Stimulated activated memory B cell treated with anti-CD40 and anti-IgM and Interleukin-4, amounts not matched to agents 10 μg/mL and 1 μg/mL and 100 μg/mL, for 72 hours (primary cell): ENCODE measurements at places on chromosomes 11 and 22.

DNA sequence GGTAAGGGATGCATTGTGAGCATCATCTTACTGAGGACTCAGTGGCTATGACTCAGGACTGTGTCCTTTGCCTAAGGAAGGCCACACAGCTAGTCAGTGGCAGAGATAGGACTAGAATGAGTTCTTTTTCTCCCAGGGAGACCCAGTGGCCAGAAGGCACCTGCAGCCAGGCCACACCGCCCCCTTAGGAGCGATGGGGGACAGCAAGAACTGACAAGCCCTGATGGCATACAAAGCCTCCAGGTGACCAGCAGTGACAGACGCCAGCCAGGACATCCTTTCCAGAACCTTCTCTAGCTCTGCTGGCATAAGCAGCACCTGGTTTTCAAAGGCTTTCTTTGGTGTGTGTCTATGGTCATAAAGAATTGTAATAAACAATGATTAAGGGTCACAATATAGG lies 240.1 kb downstream of the ST3GAL4 start:
- no peak for ATAC-seq

- no peak for ATAC-seq
Observed at GRCh38 chr11:119195680-119196079, 10.4 kb downstream of the NHERF4 start.

GRCh38 chr22:29224121-29224858 lies 18.6 kb downstream of the EMID1 start:
- ATAC-seq, result no peak

DNA sequence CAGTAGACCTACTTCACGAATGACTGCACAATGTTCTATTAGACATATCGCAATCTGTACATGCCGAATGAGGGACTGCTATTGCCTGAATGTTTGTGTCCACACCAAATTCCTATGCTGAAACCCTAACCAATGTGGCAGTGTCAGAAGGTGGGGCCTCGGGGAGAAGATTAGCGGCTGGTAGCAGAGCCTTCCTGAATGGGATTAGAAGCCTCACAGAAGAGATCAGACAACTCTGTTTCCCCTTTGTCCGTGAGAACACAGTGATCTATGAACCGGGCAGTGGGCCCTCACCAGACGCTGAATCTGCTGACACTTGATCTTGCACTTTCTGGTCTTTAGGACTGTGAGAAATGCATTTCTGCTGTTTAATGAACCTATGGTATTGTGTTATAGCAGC lies 33.1 kb downstream of the LRFN4 start:
- no peak for ATAC-seq

GRCh38 chr11:10302744-10303557 lies 1.9 kb upstream of the ADM start:
- ATAC-seq, result peak; percentile 37

DNA sequence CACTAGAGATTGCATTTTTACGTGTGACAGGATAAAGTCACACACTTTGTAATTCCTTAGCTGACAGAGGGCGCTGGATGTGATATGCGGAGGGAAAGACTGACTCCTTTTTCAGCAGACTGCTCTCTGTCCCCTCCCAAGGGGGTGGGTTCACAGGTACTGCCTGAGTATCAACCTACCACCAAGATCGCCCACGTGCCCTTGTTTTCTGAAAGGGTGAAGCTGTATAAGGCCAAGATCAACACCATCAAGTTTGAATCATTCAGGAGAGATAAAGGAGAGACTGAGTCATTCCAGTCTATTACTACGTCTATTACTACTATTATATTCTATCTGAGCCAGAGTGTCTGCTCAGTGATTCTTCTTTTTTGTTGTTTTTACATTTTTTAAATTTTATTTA lies 30.7 kb downstream of the BUD13 start:
- no peak for ATAC-seq

DNA sequence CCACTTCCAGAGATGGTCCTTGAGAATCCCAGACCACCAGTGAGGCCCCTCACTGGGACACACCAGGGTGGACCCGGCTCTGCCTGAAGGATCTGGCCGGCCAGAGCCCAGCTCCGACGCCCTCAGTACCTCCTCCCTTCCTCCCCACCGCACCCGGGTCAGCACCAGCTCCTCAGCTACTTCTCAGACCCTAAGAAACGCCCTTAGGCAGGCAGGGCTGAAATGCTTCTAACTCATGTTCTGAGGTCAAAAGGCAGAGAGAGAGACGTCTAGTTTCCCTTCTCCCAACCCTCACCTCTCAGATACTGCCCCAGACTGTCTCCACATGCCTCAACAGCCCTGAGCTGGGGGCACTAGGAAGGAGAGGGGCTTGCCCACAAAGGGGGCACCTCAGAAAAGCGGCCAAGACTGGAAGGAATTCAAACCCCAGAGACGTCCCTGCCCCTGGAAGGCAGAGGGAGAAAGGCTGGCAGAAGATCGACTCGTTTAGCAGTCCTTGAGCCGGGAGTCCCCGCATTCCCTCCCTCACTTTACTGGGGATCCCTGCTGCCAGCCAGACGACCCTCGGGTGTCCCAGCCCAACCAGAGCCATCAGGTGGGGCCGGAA lies 539 bp downstream of the USH1C start:
- ATAC-seq, result no peak

- no peak for ATAC-seq
Observed at GRCh38 chr22:36424901-36425579, 37.3 kb upstream of the MYH9 start.

- ATAC-seq, result no peak
Observed at GRCh38 chr11:131278472-131278871, 91.9 kb upstream of the NTM start.

GRCh38 chr11:134267966-134268365 lies 8.2 kb upstream of the GLB1L3 start:
- no peak for ATAC-seq

DNA sequence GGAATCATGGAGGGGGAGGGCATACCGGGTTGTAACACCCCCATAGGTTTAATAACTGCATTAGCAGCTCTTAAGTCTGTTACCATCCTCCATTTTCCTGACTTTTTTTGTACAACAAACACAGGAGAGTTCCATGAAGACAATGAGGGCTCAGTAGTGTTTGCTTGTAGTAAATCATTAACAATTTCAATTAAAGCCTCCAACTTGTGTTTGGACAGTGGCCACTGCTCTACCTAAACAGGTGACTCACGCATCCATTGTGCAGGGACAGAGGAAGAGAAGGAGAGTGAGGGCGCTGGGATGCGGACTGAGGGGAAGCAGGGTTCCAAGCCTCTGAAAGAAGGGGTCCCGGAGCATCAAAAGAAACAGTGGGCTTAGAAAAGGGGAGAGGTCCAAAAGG lies 21.3 kb upstream of the MTNR1B start:
- no peak for ATAC-seq

GRCh38 chr11:30326906-30327305 lies 4.0 kb downstream of the ARL14EP start:
- no peak for ATAC-seq

DNA sequence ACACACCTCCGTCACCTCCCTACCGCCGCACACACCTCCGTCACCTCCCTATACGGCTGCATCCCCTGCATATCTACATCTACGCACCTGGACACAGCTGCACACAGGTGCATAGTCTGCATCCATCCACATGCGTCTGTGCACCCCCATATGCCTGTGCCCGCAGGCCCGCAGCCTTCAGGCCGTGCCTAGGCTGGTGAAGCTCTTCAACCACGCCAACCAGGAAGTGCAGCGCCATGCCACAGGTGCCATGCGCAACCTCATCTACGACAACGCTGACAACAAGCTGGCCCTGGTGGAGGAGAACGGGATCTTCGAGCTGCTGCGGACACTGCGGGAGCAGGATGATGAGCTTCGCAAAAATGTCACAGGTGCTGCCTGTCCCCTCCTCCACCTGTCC lies 4.8 kb downstream of the PKP3 start:
- ATAC-seq, result no peak

DNA sequence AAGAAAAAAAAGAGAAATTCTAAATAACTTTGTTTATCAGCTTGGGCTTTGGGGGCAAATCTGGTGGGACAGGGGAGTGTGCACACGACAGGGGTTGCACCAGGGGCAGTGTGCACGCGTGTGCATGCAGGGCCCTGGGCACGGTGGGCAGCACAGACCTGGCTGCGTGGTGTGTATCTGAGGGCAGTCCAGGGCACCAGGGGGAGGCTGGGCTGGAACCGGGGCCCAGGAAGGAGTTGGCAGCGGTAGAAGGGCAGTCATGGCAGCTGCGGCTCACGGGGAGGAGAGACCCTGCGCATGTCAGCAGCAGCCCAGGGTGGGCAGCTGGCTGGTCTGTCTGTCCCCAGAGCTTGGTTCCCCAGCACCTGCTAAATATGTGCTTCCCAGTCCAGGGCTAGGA lies 4.3 kb downstream of the KRTAP5-5 start:
- no peak for ATAC-seq

GRCh38 chr22:22157348-22157725 lies 87.2 kb upstream of the VPREB1 start:
- peak; percentile 54 for ATAC-seq

DNA sequence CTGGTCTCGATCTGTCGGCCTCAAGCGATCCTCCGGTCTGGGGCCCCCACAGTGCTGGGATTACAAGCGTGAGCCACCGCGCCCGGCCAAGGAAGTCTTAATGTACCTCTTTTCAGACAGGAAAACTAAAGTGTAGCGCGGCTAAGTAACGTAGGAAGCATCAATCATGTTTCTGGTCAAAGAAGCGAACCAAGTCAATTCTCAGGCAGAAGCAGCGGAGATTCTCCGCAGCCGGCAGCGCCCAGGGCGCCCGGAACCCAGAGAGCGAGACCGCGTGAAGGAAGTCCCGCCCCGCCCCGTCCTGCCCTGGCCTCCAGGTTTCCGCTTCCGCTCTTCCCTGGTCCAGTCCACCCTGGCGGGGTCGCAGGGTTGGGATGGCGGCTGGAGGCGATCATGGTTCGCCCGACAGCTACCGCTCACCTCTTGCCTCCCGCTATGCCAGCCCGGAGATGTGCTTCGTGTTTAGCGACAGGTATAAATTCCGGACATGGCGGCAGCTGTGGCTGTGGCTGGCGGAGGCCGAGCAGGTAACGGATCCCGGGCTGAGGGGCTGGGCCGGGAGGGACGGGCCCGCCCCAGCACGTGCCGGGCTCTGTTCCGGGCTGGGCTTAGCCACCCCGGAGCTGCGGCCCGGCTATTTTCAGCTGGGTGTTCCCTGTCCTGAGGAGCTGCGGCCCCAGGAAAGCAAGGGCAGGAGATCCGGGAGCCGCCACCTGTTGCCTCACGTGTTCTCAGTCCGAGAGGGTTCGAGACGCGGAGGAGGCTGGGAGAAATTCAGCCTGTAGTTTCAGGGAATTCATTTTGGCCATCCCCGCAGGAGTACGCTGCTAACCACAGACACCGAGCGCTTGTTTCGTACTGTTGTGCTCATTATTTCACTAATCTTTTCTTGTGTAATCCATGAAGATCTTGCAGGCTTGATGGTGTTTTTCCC lies at the start of gene ADSL:
Gene ADSL (plus strand): TSS at position 316 of the 934 bp plus-strand sequence. CDS start 59 bp downstream, at position 375.
- ATAC-seq, result peak; percentile 96

DNA sequence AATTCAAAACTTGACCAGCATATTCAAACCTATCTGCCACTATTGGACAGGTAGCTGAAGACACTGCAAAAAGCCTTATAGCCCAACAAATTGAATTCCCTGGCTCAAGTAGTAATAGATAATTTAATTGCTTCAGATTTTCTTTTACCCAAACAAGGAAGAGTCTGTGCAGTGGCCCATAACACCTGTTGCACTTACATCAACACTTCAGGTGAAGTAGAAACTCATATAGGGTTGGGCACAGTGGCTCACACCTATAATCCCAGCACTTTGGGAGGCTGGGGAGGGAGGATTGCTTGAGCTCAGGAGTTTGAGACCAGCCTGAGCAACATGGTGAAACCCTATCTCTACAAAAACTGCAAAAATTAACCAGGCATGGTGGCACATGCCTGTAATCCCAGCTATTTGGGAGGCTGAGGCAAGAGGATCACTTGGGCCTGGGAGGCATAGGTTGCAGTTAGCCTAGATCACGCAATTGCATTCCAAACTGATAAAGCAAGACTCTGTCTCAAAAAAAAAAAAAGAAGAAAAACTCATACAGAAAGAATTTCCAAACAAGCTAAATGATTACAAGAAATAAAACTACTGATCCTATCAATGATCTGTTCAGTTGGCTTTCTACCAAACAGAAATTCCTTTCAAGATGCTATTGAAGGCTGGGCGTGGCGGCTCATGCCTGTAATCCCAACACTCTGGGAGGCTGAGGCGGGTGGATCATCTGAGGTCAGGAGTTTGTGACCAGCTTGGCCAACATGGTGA lies 9.5 kb downstream of the FOLR3 start:
- ATAC-seq, result no peak

GRCh38 chr11:134710861-134711407 lies 298.9 kb upstream of the B3GAT1 start:
- ATAC-seq, result no peak
